ENCODE measurements at places on chromosomes 6 and 20.
A peak's percentile ranks its signal among the peaks of the same experiment; 100 is the strongest.

DNA sequence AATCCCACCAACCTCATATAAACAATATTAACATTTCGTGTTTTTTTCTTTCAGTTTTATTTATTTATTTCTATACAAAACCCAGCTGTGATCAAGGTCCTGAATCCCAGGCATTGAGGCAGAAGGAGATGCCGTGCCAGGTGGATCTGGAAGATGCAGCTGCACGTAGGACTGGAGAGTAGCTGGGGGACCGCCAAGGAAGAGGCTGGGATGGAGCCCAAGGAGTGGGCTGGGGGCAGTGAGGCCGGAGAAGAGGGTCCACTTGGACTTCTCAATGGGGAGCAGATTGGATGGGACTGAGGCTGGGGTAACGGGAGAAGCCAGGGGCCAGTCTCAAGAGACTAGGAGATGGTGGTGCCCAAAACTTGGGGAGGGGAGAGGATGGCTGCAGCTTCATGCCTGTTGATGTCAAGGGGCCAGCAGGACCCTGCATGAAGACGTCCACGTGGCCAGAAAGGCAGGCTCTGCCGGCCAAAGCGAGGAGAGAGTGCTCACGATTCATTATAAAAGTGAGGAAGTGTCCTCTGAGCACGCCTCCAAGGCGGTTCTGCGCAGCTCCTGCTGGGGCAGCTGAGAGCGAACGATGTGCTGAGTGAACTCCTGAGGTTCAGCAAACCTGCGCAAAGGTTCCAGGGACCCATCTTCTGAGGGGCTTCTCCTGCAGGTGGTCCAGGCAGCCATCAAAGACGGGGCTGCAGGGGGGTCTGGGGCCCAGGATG, 110.3 kb downstream of the BMP7 start:
- no peak for DNase-seq

DNA sequence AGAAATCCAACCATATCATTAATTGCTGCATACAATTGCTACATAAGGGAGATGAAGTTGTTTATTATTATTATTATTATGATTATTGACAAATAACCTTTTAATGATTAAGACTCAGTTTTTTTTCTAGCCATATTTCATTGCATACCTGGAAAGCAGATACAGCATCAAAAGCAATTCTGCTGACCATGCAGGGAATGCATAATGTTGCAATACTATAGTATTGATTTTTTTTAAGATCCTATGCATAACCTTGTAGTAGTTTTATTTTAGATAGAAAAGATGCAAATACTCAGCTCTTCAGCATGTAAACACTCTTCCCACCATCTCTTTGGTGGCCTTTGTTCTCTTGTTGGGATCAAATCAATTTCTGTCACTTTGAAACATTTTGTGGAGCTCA, 300.9 kb upstream of the MAP3K7 start:
- no peak for DNase-seq

- DNase-seq, result no peak
Measured at GRCh38 chr6:36804563-36804962, 34.7 kb downstream of the CPNE5 start.

GRCh38 chr6:18241208-18242038, 22.9 kb downstream of the DEK start:
- no peak for DNase-seq

- DNase-seq, result no peak
Measured at GRCh38 chr20:63740070-63740626, 572 bp downstream of the SLC2A4RG start.

DNA sequence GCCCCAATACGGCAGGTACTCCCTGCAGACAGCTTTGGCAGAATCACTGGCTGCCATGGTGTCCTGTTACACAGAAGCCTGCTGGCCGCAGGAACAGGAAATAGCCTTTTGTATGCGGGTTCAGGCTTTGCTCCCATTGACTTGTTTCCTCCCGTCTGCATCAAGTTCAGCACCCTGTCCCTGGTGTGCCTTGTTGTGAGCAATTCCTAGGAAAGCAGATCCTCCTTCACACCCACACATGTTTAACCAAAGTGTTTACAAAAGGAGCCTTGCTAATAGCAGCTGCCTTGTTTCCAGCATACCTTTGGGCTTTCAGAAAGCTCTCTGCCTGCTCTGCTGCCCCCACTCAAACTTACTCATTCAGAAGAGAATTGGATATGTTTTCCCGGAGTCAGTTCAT, 127.2 kb upstream of the SUPT3H start:
- DNase-seq, result no peak

- no peak for DNase-seq
Measured at GRCh38 chr20:59318803-59319202, 18.4 kb downstream of the EDN3 start.

GRCh38 chr20:6401893-6402557, 279.2 kb upstream of the FERMT1 start:
- DNase-seq, result no peak

GRCh38 chr20:16476032-16476431, 97.2 kb downstream of the KIF16B start:
- no peak for DNase-seq

- DNase-seq, result peak; percentile 22
Measured at GRCh38 chr20:44909872-44910689, at the start of gene PABPC1L. PABPC1L (plus strand) TSS chr20:44910060; CDS start chr20:44910144, 84 bp downstream.

DNA sequence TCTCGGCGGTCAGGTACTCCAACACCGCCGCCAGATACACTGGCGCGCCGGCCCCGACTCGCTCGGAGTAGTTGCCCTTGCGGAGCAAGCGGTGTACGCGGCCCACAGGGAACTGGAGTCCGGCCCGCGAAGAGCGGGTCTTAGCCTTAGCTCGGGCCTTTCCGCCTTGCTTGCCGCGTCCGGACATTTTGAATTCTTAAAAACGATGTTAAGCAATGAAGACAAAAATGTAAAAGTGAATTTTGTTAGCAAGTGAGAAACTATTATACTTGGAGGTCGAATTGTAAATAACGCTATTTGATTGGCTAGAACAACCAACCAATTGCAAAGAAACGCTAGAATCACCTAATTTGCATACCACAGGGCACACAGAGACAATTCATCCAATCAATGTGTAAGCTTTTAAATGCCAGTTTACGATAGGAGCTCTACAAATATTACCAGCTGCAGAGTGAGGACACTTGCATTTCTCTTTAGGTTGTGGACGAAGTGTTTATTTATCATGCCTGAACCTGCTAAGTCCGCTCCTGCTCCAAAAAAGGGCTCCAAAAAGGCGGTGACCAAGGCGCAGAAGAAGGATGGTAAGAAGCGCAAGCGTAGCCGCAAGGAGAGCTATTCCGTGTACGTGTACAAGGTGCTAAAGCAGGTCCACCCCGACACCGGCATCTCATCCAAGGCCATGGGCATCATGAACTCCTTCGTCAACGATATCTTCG, 112.0 kb downstream of the HFE start:
- DNase-seq, result peak; percentile 51

- no peak for DNase-seq
Measured at GRCh38 chr6:128739112-128739511, 143.8 kb upstream of the LAMA2 start.

GRCh38 chr20:47733892-47734291, 51.4 kb downstream of the SULF2 start:
- no peak for DNase-seq

DNA sequence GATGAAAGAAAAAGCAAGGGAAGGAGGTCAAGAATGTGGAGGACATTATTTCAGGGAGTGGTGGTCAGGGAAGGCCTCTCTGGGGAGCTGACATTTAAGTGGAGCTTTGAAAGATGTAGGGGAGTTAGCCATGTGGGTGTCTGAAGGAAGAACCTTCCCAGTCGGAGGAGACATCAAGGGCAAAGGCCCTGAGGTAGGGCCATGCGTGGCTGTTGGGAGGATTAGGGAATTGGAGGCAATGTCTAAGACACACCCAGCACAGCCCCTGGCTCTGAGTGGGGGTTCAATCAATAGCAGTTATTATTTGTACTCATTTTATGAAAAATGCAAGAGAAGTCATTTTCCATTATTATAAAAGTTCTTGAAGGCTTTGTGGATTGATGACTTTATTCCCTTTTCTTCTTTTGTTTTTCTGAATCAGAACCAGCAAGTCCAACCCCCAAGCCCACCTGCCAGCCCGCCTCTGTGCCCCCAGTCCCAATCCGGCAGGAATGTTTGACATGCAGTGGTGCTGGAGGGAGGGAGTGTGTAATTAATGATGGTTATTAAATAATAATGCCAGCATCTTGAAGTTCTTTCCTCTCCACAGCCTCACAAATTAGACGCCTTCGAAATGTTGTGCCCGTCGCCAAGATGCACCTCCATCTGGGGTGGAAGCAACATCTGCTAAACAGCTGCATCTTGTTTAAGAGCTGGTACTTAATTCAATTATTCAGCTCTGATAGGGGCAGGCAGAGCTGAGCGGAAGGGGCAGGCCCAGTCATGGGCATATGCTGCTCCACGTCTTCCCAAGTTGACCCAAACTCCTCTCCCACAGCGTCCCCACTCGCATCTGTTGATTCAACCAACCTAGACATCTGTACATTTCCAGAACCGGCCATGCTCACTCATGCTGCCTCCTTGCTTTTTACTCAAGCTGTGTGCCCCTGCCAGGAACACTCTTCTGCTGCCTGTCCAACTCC, 81.3 kb upstream of the SIRPA start:
- no peak for DNase-seq

DNA sequence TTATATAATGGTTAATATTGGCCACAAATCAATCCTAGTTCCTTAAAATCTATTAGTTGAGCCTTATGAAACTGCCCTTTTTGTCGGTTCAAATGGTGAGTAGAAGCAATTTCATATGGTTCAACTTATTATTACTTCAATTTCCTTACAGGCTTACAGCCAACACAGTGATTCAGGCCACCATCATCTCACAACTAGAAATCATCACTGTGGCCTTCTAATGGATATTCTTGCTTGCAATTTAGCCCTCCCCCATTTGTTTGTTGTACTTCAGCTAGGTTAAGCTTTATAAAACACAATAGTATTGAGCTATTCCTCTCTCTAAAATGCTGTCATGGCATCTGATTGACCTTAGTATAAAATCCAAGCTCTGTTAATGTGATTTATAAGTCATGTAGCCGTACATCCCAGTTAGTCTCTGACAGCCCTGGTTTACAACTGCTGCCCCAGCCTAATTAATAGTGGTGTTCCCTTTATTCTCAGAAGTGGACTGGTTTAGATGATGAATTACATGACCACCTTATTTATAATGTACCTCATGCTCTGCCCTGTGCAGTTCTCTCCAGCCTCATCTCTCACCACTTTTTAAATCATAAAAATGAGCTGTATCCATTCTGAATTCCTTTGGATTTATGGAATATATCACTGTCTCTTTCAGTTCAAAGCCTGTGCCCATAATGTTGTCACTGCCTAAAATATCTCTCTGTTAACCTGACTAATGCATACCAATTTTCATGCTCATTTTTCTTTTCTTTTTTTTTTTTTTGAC, 36.7 kb downstream of the LAMA2 start:
- DNase-seq, result no peak

DNA sequence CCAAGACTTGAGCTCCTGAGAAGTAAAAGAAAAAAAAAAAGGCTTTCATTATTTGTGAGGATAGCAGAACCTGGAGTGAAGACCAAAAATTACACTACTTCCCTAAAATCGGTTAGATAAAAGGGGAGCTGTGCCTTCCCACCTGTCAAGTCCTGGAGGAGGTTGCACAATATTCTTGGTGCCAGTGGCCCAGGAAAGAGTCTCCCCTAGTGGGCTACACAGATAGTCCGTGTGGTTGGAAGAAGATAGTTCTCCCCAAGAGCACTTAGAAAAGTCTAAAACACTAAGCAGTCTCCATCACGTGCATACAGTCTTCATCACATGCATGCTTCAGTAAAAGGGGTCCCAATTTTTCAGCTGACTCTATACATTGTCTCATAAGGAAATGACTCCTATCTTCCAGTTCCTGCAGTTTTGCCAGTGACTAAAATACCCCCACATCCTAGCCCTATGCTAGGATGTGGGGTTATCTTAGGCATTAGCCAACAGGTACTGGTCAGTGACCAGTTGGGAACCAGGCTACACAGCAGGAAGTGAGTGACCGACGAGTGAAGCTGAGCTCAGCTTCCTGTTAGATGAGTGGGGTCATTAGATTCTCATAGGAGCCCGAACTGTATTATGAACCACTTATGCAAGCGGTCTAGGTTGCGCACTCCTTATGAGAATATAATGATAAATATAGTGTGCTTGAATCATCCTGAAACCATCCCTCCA, 199.5 kb upstream of the FAM83B start:
- no peak for DNase-seq

GRCh38 chr6:43491750-43492661, 14.6 kb downstream of the TJAP1 start:
- DNase-seq, result no peak

DNA sequence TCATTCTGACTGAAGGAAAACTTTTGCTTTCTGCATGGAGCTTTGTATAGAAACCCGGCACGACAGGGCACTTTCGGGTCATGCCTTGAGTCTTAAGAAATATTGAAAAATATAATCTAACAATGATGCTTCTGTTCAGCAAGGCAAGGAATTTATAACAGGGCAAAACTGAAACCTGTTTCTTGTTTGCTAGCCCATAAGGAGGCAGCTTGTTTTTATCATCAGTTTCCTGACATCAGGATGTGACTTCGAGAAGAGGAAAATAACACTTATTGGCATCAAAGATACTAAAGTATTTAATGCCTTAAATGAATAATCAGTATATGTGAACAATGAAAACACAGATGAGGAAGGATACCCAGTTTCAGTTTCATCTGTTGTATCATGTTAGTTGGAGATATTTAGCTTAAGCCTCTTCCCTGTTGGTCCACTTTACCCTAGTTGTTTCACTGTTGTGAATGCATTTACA, 146.5 kb downstream of the CDKAL1 start:
- DNase-seq, result no peak

- DNase-seq, result no peak
Measured at GRCh38 chr20:58719258-58719657, 26.7 kb downstream of the NPEPL1 start.

- no peak for DNase-seq
Measured at GRCh38 chr6:167796192-167796981, 30.3 kb upstream of the AFDN start.

DNA sequence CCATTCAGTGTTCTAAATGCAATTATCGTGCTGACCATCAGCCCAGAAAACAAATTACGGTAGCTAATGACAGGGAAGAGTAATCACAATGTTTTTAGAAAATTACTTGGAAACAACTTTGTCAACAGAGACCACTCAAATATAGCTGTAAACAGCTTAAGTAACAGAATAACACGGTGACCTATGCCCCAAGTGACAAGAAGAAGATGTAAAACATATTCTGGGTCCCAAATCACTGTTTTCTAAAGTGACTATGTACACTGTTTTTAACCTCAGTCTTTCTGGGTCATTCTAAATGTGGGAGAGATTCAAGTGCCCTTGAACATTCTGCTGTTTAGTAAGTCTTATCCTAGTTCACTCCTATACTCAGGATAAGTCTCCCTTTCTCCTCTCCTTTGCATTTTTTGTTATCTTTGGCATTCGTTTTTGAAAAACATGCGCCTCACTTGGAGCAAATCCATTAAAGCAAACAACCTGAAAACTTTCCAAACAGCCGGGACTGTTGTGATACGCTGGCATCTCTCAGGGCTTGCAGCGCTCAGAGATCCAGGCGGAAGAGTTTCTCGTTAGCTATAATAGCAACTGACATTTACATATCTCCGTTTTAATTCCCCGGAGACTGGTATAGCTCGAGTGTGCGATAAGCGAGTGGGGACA, 114.5 kb upstream of the SOX4 start:
- no peak for DNase-seq
